ENCODE measurements at places on chromosomes 5 and 9.

DNA sequence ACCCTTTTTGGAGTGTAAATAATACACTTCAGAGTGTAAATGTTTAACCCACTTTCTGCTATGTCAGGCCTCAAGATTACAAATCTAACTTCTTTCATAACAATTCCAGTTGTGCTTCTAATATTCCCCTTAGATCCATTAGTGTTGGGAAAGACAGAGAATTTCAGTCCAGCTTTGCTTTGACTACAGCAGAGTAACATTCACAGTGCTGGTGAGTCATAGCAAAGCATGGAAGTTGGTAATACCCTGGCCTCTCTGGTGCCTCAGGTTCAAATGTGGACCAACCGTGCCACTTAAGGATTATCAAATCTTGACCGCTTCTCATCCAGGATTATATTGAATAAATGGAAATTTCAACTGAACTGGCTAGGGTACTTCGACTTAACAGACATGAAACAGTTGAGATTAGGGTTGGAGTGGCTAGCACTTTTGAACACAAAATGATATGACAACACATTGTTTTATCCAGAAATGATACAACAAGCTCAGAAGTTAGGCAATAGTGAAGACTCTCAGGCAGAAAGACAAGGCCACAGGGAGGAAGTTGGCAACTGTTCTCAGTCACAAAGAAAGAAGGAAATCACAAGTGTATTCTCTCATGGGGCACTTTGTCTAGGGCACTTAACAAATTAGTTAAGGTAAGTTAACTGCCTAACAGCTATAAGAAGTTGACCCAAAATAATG lies 24.4 kb upstream of the RASA1 start:
- no peak for DNase-seq

DNA sequence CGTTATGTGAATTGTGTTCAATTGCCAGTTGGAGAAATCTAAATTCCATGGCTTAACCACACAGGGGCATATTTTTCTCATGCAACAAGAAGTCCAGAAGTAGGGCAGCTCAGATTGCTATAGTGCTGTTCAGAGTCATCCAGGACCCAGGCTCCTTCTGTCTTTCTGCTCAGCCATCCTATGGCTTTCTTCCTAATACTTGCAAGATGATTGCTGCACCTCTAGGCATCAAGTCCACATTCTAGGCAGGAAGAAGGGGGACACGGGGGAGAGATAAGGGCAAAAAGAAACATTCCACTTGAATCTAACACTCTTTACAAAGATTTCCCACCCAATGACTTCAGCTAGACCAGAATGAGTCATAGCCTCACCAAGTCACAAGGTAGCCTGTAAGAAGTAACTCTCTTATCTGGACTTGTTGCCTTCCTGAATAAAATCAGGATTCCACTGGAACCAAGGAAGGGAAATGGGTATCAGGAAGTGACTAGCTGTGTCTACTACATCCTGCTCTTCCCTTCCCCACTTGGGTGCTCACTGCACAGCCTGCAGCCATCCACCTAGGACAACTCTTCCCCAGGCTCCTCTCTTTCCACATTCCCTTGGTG lies 5.3 kb downstream of the ERAP2 start:
- no peak for DNase-seq

- DNase-seq: no peak
Measured at GRCh38 chr9:19527663-19528062, 118.9 kb downstream of the ACER2 start.

- no peak for DNase-seq
Measured at GRCh38 chr5:57495285-57496086, 12.9 kb upstream of the ACTBL2 start.

DNA sequence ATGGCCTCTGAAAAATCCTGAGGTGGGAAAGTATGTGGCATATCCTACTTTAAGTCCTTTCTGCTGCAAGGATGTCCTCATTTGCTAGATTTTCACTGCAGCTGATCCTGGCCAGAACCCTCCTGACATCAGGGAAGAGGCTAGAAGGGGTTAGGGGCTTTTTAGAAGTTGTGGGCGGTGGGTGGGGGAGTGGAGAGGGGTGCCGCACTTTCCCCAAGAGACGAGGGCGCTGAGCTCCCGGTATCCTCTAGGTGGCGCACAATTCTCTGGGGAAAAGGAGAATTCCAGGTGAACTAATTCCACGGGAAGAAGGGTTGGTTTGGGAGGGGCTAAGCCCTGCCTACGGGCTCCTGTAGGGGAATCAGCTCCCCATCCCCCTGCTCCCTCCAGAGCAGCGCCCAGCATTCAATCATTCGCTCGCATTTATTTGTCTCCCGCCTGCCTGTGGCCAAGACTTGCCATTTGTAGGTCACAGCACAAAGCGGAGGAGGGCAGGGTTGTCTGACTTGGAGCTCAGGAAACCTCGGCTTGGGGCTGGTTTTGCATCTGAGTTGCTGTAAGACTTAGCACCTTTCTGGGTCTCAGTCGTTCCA lies 42.9 kb upstream of the HAND1 start:
- DNase-seq: no peak

DNA sequence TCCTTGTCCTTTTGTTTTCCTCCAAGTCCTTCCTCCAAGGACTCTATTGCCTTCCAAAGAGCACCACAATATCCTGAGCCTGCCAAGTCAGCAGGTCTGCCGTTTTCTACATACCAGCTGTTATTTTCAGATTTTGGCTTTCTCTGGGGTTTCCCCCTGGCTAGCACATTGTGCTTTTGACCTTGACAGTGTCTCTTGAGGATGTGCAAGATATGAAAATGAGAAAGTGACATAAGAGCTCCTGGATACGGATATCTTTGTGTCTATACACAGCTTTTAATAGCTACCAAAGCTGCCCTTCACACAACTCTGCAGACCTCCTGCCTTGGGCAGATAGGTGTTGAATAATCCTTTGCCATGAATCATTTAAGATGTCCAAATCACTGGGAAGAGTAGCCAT lies 67.0 kb downstream of the HAPLN1 start:
- no peak for DNase-seq

GRCh38 chr9:92535940-92536850 lies at the start of gene ECM2:
ECM2 (minus strand) TSS chr9:92535990; CDS start chr9:92522866, 13,124 bp downstream.
- no peak for DNase-seq

DNA sequence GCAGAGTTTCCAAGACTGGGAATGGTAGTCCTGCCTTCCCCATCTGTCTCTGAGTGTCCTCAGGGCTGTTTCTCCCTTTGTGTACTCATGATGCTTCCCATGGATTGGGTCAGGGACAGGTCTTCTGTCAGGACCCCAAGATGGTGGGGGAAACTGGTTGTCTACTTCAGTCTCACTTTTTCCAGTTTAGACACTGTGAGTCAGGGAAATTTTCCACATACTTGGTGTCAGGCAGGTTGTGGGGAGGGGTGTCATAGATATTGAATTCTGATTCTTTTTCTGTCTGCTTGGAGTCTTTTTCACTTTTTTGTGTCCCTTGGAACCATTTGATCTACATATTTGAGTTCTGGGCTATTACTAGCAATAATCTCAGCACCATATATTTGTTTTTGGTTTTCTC lies 10.3 kb downstream of the POLK start:
- no peak for DNase-seq

DNA sequence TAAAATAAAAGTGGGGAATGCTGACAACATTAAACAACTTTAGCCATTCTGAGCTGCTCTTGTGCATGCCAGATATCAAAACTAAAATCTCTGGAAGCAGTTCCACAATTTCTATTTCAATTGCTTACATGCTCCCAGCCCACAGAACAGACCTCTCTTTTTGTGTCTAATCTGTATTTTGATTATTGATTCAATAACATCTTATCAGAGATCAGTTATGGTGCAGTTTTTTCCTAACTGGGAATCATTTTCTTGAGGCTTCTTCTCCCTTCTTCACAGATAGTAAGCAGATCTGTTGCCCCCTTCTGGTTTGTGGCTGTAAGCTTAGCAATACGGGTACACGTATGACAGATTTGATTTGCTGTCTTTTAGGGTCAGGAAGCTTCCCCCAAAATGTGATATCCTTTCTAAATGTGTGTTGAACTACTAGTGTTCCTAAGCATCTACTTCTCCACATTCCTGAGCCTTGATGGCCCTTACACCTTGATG lies 39.4 kb downstream of the MRPS27 start:
- no peak for DNase-seq

DNA sequence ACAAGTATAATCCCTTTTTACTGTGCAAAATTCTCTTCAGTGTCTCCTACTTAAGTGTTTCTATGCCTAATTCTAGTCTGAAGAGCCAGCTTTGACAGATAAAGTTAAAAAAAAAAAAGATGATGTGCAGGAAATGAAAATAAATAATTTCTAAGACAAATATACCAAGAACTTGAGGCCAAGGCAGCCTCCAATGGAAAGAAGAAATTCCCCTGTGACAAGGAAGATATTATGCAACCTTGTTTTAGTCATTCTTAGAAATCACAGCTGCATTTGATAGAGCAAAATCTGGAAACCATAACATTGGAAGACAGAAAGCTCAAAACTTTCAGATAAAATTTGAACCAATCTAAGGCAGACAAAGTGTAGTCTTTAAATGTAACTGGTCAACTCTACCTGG lies 375.9 kb upstream of the TLE4 start:
- DNase-seq: no peak

DNA sequence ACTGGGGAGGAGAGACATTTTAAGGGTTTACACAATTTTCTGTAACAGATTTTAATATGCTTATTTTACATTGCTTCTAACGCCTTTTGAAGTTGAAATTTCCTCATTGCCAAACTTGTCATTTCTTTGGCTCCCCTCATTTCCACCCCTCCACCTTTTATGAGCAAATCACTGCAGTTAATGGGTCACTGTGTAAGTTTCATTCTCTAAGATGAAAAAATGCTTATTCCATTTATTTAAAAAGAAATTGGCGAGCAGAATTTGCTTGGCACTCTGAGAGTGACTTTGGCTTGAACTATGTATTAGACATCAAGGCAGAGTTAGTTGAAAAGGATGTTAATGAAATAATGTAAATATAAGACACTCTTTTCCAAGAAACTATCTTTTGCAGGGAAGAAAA lies 66.6 kb downstream of the ITGA1 start:
- no peak for DNase-seq

GRCh38 chr5:114857941-114858551 lies 311.7 kb downstream of the TRIM36 start:
- DNase-seq: no peak
